ENCODE measurements at places on chromosomes 4 and X.

DNA sequence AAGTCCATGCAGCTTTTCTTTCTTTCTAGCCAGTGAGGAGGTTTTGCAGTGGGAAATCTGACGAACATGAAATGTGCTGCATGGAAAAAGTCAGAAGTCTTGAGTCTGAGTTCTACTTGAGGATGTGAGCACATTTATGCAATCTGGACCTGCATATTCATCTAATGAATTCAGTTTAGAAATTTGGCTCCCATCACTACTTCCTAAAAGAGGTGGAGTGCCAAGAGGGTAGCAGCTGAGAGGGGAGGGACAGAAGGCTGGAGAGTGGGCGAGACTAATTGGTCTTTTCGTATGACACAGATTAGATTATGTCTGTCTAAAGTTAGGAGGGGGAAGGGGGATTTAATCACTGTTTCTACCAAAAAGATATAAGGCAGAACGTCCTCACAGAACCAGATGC lies 535.9 kb downstream of the IQCM start:
- no peak for DNase-seq

DNA sequence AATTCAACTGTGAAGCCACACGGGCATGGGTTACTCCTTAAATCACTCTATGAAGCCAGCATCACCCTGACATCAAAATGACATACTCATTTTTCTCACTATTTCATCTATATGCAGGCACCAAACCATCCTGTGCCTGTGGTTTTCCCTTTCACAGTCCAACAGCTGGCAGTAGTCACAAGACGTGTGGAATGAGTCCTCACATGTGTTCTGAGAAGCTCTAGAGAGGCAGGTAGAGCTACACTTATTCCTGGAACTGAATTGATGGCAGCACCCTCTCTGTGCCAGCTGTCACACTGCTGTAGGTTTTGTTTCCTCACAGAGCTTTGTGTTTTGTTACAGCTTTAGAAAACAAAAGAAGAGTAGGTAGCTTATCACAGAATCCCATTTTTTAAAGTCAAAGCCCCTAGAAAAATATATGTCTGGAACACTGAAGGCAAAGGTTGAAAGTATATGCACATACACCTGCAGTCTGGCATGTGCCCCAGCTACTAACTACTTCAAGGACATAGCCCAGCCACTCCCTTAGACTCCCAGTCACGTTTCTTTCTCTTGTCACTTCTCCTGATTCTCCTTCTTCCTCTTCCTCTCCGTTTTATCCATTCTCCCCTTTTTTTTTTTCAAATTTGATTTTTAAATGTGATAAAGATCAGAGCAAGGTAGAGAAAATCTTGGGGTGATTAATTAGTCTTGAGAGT lies 107.1 kb downstream of the ANXA10 start:
- DNase-seq, result no peak

DNA sequence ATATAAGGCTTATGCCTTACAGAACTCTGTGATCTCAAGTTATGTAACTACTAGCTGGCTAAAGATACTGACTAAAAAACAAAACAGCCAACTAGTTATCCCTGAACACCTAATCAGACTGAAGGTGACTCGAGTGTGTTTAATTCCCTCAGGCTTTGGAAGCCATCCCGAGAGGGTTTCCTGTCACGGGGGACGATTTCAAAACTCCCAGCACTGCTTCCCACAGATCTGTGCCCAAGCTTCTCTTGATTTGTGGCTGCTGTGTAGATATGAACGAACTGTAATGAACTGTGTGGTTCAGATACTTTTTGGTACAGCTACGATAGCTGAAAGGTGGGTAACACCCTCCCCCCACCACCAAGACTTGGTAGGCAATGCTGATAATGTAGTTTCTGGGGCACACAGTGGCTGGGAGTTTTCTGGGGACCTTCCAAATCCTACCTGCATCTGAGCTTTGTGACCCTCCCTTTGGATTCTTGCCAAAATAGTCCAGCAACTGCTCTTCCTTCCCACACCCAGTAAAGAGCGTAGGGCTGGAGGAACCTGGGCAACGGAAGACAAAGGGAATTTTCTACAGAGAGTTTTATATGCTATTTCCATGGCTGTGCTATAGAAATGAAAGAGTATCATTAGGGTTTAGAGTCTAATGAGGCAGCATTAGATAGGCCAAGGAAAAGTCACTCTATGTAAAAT lies 148.8 kb downstream of the MGST2 start:
- DNase-seq, result no peak

DNA sequence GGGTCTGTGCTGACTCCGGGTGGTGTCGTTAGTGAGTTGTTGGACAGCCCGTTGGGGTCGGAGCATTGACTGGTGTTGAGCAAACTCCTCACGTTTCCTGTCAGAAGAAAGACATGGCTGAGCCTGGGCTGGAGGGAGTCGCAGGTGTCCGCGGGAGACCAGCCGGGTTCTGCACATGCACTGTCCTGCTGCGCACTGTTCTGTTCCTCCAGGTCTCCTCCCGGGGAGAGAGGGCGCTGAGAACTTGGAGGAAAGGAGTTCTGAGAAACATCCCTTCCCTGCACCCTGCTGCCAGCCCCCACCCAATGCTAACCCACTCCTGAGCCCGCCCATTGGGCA lies 1.1 kb downstream of the ZNF141 start:
- DNase-seq, result no peak

- no peak for DNase-seq
These were observed 23.2 kb downstream of the PACRGL start for GRCh38 chr4:20723463-20723862.

- no peak for DNase-seq
These were observed 125.8 kb downstream of the HMX1 start for GRCh38 chr4:8745826-8746225.

- no peak for DNase-seq
These were observed 17.0 kb upstream of the CDS1 start for GRCh38 chr4:84565951-84566350.

- DNase-seq, result no peak
These were observed 39.9 kb upstream of the HMX1 start for GRCh38 chr4:8911316-8912088.

- peak; percentile 84 for DNase-seq
These were observed at the start of gene NKX3-2 for GRCh38 chr4:13543839-13544605. Gene NKX3-2 (minus strand): TSS chr4:13544508. CDS start chr4:13544414, 94 bp downstream.
